ENCODE measurements at places on chromosomes 16 and 17.

DNA sequence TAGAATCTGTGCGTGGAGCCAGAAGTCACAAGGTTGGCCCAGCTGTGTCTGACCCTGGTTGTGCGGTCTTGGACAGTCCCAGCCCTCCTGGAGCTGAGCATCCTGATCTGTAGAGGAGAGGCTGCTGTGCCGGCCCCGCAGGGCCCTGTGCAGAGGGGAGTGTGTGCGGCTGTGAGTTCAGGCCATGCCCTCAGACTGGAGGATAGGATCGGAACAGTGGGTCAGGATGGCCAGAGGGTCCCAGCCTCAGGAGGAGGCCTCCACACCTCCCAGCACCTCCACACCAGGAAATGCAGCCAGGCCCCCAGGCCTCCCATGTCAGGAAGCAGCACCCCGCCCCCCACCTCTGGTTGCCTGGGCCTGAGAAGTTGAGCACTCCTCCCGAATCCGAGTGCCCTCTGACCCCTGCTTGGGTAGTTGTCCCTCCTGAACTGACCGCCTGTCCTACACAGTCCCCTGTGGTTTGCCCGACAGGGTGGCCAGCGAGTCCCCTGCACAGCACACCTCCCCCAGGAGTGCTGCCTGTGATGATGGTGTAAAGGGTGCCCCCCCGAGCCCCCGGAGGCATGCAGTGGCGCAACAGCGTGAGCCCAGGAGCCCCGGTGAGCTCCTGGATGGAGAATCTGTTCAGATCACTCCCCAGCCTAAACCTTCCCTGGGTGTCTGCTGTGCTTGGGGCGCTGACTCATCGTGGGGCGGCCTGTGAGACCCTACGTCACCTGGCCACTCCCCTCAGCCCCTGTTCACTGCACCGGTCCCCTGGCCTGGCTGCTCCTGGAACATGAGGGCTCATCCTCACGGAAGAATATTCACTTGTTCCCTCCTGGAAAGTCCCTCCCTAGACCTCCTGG is 285.2 kb downstream of the SEC14L1 start:
- DNase-seq, result no peak

DNA sequence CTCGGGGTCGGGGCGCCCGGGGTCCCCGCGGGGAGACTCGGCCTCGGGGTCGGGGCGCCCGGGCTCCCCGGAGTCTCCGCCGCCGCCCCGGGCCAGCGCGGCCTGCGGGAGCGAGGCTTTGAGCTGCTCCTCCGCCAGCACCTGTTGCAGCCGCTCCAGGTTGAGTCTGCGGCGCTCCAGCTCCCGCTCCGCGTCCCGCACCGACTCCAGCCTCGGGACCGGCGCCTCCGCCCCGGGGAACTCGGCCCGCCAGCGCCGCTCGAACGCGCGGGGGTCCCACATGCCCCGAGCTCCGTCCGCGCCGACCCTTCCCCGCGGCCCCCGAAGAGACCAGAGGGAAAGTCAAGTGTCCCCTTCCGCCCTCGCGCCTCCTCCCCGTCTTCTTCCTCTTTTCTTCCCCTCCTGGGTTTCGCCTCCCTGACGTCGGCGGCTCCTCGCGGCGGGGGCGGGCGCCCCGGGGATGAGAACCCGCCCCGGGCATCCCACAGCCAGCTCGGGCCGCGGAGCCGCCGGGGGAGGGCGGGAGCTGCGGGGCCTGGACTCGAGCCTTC is 40.8 kb upstream of the BHLHA9 start:
- no peak for DNase-seq

- no peak for DNase-seq
These were observed 30.2 kb downstream of the OR1D5 start for GRCh38 chr17:3033248-3033640.

DNA sequence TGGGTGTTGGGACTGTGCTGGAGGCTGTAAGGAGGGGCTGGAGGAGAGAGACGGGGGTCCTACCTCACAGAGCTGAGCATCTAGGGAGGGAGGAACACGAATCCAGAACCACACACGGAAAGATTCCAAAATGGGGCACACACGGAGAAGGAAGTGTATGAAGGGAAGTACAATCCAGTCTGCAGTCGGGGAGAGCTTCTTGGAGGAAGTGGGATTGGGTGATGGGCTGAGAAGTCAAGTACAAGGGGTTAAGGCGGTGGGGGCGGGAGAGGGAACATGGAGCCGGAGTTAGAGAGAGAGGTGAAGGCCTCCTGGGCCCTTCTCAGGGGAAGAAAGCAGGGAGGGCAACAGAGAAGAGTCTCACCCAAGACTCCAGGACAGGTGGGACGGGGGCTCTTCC is 107.5 kb upstream of the CREBBP start:
- DNase-seq, result no peak

DNA sequence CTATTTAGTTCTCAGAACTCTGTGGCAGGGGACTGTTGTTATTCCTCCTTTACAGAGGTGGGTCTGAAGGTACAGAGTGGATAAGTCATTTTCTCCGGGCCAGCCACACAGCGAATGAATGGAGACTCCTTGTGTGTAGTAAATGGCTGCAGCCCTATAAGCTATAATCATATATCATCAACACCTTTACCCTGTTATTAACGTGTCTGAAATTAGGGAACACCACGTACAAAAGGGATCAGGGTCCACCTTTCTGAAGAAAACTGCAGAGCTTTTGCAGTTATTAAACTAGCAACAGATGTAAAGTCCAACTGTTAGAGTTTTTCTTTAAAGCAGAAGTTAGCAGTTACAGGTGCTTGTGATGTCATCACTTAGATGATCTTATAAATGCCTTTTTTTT is 696.7 kb downstream of the MAF start:
- no peak for DNase-seq

Measured in stimulated activated CD4-positive, alpha-beta T cell treated with anti-CD3 and anti-CD28 coated beads, TNF-alpha, amount 100 ng/mL, for 24 hours (primary cell).